Activated CD4-positive, alpha-beta T cell treated with anti-CD3 and anti-CD28 coated beads, Interleukin-2, amount 50 U/mL, for 1 hour (primary cell): ENCODE measurements at places on chromosomes 16 and 17.

DNA sequence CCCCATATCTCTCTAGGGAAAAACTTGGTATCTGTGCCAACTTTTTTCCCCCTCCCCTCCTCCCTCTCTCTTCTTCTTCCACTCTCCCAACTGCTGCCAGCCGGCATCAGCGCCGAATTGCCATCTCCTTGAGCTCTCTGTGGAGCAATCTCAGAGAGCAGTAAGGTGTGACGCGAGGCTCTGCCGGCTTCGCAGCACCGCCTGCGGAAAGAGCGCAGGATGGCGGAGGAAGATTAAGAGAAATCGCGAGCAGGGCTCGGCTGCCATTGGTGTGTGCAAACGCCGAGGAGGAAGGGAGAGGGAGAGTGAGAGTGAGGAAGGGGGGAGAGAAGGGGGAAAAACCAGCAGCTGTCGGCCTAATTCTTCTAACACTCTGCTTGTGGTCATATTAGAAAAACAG, 44.2 kb downstream of the NEUROD2 start:
- no peak for DNase-seq

- no peak for DNase-seq
Observed at GRCh38 chr17:48819466-48819865, 2.4 kb upstream of the TTLL6 start.

GRCh38 chr17:4978726-4979125, 8.7 kb downstream of the CAMTA2 start:
- DNase-seq: no peak

DNA sequence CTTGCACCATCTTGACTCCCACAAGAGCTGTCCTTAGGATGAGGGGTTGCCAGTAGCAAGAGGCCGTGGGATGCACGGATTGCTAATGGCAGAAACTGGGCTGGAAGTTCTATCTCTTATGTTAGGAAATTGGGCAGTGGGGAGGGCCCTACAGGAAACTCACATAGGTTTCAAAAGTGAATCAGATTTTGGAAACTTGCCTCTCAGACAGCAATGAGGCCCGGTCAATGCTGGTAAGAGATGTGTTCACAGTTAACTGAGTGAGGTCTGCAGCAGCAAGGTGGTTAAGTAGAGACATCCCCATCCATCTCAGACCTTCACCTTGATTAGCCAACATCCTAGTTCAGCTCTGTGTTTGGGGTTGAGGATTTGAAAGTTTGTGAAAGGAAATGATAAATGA, 164.7 kb downstream of the ABCA8 start:
- no peak for DNase-seq

GRCh38 chr17:58352596-58353388, 791 bp upstream of the SUPT4H1 start:
- no peak for DNase-seq

DNA sequence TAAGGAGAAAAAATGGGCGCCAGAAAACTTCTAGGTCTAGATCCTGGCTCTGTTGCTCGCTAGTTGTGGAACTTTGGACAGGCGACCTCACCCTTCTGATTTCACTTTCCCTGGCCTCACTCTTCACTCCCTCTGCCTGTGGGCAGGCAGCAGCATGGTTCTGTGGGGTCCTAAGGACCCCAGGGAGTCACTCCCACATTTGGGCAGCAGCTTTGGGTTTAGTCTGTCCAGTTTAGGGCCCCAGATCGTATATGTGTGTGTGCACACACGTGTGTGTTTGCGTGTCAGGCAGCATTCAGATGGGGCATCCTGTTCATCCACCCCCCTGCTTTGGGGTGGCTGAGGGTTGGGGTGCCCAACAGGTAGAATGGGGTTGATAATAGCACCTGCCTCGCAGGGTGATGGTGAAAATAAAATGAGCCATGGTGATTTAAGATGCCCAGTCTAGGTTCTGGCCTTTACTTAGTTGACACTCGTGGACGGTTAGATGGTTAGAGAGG, 102.2 kb downstream of the RAB11FIP4 start:
- DNase-seq: no peak

GRCh38 chr17:79054200-79054960, 20.2 kb upstream of the ENGASE start:
- no peak for DNase-seq

GRCh38 chr17:31248986-31249834, 47.8 kb downstream of the OMG start:
- no peak for DNase-seq

GRCh38 chr17:1617620-1618174, 10.9 kb downstream of the SLC43A2 start:
- DNase-seq: no peak

- DNase-seq: no peak
Observed at GRCh38 chr17:15662681-15663080, 21.4 kb downstream of the TRIM16 start.

GRCh38 chr16:80932708-80933095, 74.0 kb downstream of the CMC2 start:
- no peak for DNase-seq

- DNase-seq: no peak
Observed at GRCh38 chr16:73311857-73312723, 264.2 kb upstream of the ZFHX3 start.

GRCh38 chr17:17179371-17179827, 26.7 kb downstream of the PLD6 start:
- no peak for DNase-seq

DNA sequence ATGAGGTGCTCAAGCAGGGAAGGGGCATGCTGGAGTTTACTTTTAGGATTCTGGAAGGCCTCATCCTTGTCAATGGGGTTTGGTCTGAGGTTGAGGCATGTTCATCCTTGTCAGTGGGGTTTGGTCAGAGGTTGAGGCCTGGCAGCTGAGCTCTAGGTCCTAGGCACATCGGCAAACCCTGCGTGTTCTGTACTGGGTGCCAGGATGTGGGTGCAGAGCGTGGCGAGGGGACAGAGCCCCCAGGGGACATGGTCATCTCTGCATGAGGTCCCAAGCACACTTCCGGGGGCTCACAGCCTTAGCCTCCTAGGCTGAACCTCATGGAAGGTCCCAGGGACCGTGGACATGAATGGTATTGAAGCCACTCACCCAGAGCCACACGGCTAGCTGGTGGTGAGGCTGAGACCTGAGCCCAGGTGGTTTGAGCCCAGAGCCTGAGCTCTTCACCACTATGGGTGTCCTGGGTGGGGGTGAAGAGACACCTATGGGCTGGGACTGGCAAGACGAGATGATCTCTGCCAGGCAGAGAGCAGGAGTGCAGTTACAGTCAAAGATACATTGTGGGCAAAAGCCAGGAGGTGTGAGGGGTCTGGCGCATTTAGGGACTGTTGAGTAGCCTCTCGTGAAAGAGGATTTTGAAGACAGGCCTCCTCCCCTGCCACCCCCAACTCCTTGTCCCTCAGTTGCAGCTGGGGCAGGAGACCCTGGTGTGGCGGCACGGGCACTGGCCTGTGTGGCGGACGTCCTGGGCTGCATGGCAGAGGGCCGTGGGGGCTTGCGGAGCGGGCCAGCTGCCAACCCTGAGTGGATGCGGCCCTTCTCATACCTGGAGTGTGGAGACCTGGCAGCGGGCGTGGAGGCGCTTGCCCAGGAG, 19.3 kb downstream of the FCSK start:
- no peak for DNase-seq

DNA sequence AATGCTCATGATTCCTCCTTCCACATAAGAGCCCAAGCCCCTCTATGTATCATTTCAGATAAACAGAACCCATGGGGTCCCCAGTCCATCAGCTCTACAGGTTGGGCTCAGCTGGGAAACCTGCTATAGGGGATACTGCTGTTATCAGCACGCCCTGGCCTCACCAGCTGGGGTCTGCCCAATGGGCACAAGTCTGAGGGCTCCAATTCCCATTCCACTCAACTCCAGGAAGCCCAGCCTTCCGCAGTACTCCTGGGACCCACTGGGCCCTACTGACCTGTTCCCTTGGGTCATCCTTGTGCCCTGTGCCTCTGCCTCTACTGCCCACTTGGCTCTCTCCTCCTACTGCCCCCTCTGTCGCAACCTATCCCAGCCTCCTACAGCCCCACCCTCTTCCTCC, 16.2 kb upstream of the XYLT2 start:
- no peak for DNase-seq

DNA sequence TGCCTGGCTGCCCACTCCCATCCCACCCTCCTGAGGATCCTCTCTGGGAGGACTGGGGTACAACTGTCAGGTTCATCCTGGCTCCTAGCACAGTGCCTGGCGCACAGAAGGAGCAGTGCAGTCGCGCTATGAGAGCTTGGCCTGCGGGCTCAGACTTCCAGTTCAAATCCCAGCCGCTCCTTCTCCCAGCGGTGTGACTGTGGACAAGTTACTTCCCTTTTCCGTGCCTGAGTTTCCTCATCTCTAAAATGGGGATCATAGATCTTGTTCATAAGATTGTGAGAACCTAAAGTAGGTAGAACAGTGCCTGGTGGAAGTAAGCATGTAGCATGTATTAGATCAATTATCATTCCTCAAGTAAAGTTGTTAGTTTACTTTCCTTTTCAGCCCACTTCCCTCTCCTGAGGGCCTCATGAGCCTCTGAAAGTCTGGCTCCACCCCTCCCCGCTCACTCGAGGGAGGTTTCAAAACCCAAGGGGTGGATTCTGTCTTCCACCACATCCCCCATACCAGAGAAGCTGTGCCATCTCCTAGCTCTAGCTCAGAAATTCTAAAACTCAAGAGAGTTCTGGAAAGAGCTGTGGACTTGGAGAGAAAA, 19.9 kb upstream of the COL1A1 start:
- DNase-seq: no peak

- no peak for DNase-seq
Observed at GRCh38 chr17:50585346-50585745, 24.8 kb downstream of the CACNA1G start.

GRCh38 chr16:81883235-81883634, 104.1 kb downstream of the PLCG2 start:
- no peak for DNase-seq

DNA sequence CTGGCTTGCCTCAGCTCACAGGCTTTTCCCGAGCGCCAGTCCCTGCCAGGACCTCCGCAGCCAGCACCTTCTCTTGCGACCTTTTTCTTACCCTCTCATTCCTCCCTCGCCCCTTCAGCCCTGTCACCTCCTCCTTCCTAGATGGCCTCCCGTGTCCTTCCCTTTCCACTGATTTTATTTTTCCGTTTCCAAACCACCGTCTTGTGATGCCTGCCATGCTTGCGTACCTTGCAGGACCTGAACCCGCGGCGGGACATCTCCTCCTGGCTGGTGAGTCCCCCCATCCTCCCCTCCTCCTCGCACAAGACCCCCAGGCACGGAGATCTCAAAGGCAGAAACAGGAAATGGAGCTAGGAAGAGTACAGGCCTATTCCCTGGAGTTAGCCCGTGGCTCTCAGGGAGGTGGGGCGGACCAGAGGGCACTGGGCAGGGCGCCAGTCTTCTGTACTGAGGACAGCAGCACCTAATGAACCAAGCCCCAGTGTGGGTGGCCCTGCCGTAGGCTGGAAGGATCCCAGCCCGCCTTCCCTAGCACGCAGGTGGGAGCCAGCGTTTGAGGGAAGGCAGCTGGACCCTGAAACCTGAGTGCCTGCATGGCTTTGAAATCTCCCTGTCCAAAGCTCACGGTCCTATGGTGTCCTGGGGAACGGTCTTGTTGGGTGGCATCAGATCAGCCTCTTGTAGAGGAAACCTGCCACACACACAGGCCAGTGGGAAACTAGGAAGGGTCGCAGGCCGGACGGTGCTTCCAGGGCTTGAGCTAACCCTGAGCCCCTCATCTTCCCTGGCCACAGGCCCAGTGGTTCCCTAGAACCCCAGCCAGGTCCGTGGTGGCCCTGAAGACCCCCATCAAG, 612 bp downstream of the CISD3 start:
- no peak for DNase-seq

GRCh38 chr17:77571155-77571981, 387.1 kb upstream of the TNRC6C start:
- DNase-seq: peak; percentile 6

DNA sequence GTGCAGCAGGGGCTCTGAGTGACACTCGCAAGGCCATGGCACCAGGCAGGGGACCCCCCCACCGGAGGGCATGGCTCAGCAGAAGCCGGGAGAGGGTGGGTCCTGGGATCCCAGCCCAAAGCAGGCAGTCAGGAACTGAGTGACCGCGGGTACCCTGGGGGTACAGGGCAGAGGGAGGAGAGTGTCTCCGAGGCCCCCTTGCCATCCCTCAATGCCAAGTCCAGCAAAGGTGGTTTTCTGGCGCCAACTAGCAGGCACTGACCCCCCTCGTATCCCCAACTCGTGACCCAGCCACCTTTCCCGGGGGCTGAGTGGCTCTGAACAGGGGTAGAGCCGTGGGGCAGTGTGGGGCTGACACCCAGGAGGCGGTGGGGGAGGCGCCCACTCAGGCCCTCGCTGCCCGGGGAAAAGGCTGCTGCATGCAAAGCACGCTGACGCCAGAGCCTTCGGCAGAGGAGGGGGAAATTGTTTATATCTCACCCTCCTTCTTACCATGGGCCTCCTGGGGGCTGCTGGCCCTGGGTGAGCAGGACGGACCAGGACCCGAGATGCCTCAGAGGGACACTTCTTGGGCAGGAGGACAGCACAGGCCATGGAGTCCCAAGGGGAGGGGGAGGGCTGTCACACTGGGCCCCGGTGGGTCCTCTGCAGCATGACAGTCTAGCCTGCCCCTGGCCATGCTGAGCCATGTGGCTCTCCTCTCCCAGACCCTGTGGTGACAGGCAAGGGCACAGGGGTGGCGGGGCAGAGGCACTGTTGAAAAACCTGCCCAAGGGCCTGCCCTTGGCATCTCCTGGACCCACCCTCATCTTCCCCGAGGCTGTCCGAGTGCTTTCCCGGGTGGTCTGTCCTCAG, 14.6 kb upstream of the ENPP7 start:
- no peak for DNase-seq

DNA sequence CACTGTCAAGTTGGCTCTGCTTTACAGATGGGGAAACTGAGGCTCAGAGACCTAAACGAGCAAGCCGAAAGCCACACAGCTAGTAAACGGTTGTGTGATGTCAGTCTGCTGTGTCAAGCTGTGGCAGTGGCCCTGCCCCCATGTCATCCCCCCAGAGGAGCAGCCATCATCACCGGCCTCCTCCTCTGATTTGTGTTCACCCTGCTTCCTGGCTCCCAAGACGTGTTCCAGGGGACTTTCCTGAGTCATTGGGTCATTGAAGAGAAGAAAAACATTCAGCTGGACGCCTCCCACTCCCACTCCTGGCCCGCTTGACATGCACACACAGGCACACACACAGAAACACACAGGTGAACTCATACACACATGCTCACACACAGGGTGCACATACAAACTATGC, 54.0 kb upstream of the CIBAR2 start:
- no peak for DNase-seq

- DNase-seq: no peak
Observed at GRCh38 chr17:2060681-2061440, 6.0 kb downstream of the HIC1 start.

- DNase-seq: no peak
Observed at GRCh38 chr16:54926166-54926838, 4.4 kb upstream of the IRX5 start.

- DNase-seq: no peak
Observed at GRCh38 chr16:70151941-70152509, 21.6 kb upstream of the CLEC18C start.

- DNase-seq: peak; percentile 33
Observed at GRCh38 chr17:60077672-60078519, 825 bp downstream of the HEATR6 start.

GRCh38 chr16:87295259-87295658, 21.9 kb downstream of the C16orf95 start:
- no peak for DNase-seq

- no peak for DNase-seq
Observed at GRCh38 chr17:79745641-79746105, 14.9 kb downstream of the ENPP7 start.

- no peak for DNase-seq
Observed at GRCh38 chr17:75352079-75352569, 53.4 kb downstream of the GRB2 start.
